ENCODE measurements at places on chromosomes 7 and 10.

GRCh38 chr10:323651-324293 is 188.5 kb downstream of the ZMYND11 start:
- DNase-seq = peak; percentile 39

GRCh38 chr7:17743316-17743715 is 197.0 kb downstream of the SNX13 start:
- DNase-seq = no peak

DNA sequence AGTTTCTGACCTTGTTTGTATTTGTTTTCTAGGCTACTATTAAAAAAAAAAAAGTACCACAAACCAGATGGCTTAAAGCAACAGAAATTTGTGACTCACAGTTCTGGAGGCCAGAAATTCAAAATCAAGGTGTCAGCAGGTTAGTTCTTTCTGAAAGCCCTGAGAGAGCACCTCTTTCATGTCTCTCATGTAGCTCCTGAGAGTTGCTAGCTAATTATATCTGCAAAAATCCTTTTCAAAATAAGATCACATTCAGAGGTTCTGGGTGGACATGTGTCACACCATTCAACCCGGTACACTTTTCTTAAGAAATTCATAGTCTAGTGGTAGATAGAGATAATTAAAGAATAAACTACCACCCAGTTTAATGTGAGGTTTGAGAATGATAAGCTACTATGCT is 888.6 kb downstream of the GRID1 start:
- no peak for DNase-seq

- no peak for DNase-seq
These were observed 477.9 kb upstream of the ANKRD30A start for GRCh38 chr10:36647540-36647939.

- DNase-seq = no peak
These were observed 26.5 kb downstream of the RNF32 start for GRCh38 chr7:156667110-156667426.

DNA sequence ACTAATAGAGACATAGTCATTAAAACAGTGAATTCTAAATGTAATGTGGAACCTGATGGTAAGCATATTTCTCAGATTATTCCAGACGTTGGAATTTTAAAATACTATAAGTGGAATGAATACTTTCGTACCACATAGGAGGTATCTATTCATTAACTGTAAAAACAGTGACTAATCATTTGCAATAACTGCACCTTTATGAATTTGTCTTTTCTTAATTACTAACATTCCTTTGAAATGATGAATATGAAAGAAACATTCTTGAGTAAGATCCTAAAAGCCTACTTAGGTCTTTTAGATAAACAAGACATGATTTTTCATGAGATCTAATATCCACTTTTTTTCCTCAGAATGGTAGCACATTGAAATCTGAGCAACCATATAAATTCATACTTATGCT is 549.0 kb upstream of the LRRN3 start:
- no peak for DNase-seq

DNA sequence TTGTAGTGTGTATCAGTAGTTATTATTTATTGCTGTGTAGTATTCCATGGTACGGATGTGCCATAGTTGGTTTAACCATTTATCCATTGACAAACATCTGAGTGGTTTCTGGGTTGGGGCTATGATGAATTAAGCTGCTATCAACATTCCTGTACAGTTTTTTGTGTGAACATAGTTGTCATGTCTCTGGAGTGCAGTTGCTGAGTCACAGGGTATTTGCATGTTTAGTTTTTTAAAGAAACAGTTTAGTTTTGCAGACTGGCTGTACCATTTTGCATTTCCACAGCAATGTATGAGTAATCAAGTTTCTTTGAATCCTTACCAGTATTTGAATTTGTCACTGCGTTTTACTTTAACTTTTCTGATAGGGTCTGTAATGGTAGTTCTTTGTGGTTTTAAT is 516.7 kb upstream of the CELF2 start:
- DNase-seq = no peak

GRCh38 chr10:96999987-97000386 is 167.9 kb downstream of the LCOR start:
- no peak for DNase-seq

DNA sequence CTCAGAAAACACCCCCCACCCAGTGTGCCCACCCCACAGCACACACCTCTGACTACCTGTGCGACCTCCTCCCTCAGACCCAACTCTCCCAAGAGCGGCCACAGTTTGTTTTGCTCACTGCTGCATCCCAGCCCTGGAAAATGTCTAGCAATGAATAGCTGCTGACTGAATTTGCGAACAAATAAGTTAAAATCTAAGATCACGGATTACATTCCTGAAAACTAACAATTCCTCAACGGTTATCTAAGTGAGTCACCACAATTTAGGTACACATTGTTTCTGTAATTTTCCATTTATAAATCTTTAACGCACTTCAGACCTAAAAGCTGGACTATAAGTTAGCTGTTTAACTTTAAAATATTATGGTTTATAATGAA is 235.2 kb downstream of the ZMYND11 start:
- no peak for DNase-seq

GRCh38 chr7:154167051-154167450 is 114.9 kb downstream of the DPP6 start:
- no peak for DNase-seq

- no peak for DNase-seq
These were observed 52.3 kb upstream of the TMEM229A start for GRCh38 chr7:124085179-124085578.

DNA sequence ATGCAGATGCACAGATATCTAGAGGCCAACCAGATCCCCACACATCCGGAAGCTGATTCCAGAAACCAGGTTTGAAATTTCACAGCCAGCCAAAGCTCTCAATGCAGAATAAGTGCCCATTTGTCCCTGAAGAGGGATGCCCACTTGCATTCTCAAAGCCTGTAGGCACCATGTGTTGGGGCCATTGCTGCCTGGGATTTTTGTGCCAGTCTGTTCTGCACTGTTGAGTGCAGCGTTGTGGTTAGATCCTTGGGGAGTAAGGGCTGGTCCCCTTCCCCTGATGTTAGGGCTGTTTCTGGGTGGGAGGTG is 62.4 kb downstream of the EEPD1 start:
- no peak for DNase-seq
